Stimulated activated CD4-positive, alpha-beta T cell treated with anti-CD3 and anti-CD28 coated beads, TNF-alpha, amount 100 ng/mL, for 24 hours (primary cell): ENCODE measurements at places on chromosomes 1 and 21.

GRCh38 chr1:34784751-34785221, 3.8 kb downstream of the GJB3 start:
- no peak for DNase-seq

GRCh38 chr1:198638894-198639635, at the start of gene PTPRC:
TSS of gene PTPRC (plus strand) at chr1:198639040. CDS start at chr1:198639269, 229 bp downstream.
- no peak for DNase-seq

GRCh38 chr1:117697220-117697781, 91.5 kb downstream of the TENT5C start:
- DNase-seq: no peak

- no peak for DNase-seq
Observed at GRCh38 chr1:19045898-19046880, 89.7 kb upstream of the IFFO2 start.

DNA sequence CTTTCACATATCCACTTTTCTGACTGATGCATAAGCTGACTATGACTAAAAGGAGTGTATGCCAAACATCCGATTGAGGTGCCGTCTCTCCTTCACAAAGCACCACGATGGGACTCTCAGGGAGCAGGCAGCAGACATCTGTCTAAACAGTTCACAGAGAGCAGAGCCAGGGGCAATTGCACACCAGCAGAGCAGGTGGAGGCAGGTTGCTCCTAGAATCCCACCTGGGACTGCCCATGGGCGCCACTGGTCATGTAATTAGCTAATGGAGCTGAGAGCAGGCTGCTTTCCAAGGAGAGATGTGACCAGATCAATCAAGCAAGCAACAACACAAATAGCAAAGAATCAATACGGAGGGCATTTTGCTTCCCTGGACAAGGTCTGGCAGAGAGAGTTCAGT, 30.5 kb upstream of the COA6 start:
- DNase-seq: no peak
